ENCODE measurements at places on chromosomes 13 and 19. TPM values are rescaled to one million over a fixed set of nuclear protein-coding genes. Genes with fewer than 3 reads are reported as not detected.

Gene CGB2
- not detected for total RNA-seq

Gene ZNF814
- 9.1 TPM for total RNA-seq

Gene SPTBN4
- total RNA-seq: 2.3 TPM

Gene MYCBP2
- total RNA-seq: 119 TPM

Gene ZNF709
- 3.7 TPM for total RNA-seq

Gene FFAR3
- total RNA-seq: not detected

Gene APC2
- 0.49 TPM for total RNA-seq

Gene EXOC3L2
- not detected for total RNA-seq

Gene ZNF730
- 1.3 TPM for total RNA-seq

Gene KLK13
- not detected for total RNA-seq

Gene PRTN3
- not detected for total RNA-seq

Gene ZNF528
- 42.9 TPM for total RNA-seq

Gene KRTDAP
- total RNA-seq: not detected

Gene PLD3
- 332 TPM for total RNA-seq

Gene ADGRE3
- not detected for total RNA-seq

Gene ACP5
- total RNA-seq: 1.3 TPM

Gene CHST8
- not detected for total RNA-seq

Gene VSIG10L
- total RNA-seq: 0.49 TPM

Gene GPR183
- total RNA-seq: 0.97 TPM

Gene STARD13
- 76.9 TPM for total RNA-seq

Gene RFXAP
- 1.7 TPM for total RNA-seq

Gene COMP
- total RNA-seq: 0.49 TPM

Gene ECSIT
- 33.6 TPM for total RNA-seq

Gene CEACAM19
- total RNA-seq: 1.3 TPM

Gene CYP2A7
- total RNA-seq: not detected

Gene SIAH3
- not detected for total RNA-seq

Gene NKG7
- not detected for total RNA-seq

Gene GJB6
- total RNA-seq: not detected

Gene MTUS2
- 7.4 TPM for total RNA-seq

Gene CLDND2
- not detected for total RNA-seq

Gene FLT3LG
- total RNA-seq: 12.7 TPM

Gene TRPM4
- total RNA-seq: 32.7 TPM

Gene STXBP2
- total RNA-seq: 3.9 TPM

Gene RHPN2
- total RNA-seq: 7.3 TPM

Gene ZNF296
- total RNA-seq: 0.36 TPM

Gene FGF22
- total RNA-seq: not detected

Gene HSD17B14
- 14.6 TPM for total RNA-seq

Gene PSPN
- 2.9 TPM for total RNA-seq

Gene CASP14
- 0.12 TPM for total RNA-seq

Gene DNMT1
- 36.7 TPM for total RNA-seq

Gene ZNF723
- not detected for total RNA-seq

Gene ZNF534
- not detected for total RNA-seq

Gene ZNF563
- total RNA-seq: 1.9 TPM

Gene FXYD1
- 2.1 TPM for total RNA-seq

Gene NLRP5
- total RNA-seq: not detected

Gene ZNF681
- 0.61 TPM for total RNA-seq

Gene IRGC
- not detected for total RNA-seq

Gene ICAM5
- total RNA-seq: 1.5 TPM

Measured in hair follicle dermal papilla cell (primary cell).